ENCODE measurements at places on chromosomes 1 and 21. TPM values are rescaled to one million over a fixed set of nuclear protein-coding genes. Genes with fewer than 3 reads are reported as not detected.

DNA sequence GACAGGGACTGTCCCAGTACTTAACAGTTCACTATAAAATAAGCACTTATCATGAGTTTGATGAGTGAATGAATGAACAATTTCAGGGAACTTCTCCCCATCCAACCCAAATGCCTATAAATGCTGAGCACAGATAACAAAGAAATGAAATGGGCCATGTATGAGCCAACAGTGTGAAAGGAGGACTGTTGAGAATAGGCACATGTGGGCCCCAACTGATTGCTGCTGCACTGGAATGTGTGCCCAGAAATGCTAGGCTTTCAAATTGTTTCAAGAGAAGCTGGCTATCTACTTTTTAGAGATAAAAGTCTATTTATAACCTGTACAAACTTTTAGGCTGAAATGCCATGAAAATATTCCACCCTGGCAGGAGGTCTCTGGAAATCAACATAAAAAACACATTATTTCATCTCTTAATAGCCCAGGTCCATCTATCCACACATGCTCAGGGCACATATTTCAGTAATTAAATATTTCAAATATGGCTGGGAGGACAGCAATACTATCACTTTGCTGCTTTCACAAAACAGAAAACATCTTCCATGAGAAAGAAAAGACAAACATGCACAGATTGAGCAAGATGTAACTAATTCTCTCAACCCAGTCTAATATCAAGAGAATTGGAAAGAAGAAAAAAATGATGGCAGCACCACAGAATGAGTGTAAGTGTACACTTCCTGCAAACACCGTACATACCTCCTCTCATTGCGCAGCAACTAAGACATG, 49.8 kb downstream of the COLGALT2 start:
- no peak for DNase-seq

The CCDC24 gene
- polyA plus RNA-seq: 4.5 TPM

- DNase-seq: no peak
Measured at GRCh38 chr1:172149346-172149745, 271.1 kb upstream of the C1orf105 start.

DNA sequence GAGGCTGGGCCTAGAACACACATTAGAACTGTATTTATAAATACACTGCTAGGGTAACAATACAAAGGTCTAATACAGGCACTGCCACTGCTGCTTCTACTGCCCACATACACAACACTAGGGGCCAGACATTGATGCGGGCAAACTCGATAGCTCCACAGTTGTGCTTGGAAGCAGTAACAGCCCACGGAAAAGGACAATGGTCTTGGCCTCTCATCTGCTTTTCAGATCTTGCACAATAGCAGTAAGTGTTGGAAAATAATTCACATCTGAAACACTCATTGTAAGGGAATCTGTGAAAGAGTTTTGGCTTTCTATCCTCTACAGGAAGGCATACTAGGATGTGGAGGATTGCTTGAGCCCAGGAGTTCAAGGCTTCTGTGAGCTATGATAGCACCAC, 6.9 kb upstream of the SPOCD1 start:
- no peak for DNase-seq

DNA sequence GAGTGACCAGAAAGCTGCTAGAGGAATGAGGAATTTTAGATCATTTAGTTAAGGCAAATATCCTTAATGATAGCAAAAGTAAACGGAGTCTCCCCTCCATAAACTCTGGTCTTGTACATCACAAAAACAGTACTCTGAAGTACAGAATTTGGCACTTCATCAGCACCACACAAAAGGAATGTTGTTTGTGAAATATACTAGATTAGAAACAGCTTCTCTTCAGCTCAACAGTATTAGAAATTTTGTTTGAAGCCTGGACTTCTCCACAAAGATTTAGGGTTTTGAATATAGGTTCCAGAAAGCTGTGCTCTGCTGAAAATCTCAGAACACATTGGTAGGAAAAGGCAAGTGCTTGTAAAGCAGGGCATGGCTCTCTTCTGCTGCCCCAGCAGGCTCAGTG, 135.1 kb upstream of the PTGFR start:
- no peak for DNase-seq

The GBP6 gene
- polyA plus RNA-seq: not detected

DNA sequence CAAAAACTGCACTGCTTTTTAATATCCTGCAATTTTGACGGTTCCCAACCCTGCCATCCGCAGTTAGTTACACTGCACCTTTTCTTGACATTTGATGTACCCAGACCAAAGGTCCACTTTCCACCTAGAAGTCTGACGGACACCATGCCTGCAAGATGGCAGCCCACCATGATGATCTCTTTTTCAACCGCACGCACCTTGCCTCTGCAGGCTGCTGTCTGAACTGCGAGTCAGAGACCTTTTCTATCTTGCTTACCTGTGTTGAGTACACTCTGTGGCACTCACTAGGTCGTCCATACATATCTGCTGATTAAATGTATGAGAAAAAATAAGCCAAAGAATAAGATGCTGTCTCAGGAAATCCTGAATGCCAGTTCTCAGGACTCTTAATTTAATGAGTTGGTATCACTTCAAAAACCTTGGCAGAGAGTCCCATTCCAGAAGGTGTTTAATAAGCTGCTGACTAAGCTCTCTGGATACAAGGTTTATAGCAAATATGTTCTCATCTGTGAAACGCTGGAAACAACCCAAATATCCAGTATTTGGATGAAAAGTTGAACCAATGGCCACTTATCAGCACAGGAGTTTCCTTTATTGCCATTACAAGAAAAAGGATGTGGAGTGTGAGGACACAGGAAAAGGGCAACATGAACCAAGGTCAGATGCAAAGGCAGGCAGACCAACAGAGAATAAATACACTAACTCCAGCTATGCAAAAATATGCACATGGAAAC, 37.9 kb downstream of the GNG12 start:
- DNase-seq: no peak

The SYCP1 gene
- polyA plus RNA-seq: not detected

DNA sequence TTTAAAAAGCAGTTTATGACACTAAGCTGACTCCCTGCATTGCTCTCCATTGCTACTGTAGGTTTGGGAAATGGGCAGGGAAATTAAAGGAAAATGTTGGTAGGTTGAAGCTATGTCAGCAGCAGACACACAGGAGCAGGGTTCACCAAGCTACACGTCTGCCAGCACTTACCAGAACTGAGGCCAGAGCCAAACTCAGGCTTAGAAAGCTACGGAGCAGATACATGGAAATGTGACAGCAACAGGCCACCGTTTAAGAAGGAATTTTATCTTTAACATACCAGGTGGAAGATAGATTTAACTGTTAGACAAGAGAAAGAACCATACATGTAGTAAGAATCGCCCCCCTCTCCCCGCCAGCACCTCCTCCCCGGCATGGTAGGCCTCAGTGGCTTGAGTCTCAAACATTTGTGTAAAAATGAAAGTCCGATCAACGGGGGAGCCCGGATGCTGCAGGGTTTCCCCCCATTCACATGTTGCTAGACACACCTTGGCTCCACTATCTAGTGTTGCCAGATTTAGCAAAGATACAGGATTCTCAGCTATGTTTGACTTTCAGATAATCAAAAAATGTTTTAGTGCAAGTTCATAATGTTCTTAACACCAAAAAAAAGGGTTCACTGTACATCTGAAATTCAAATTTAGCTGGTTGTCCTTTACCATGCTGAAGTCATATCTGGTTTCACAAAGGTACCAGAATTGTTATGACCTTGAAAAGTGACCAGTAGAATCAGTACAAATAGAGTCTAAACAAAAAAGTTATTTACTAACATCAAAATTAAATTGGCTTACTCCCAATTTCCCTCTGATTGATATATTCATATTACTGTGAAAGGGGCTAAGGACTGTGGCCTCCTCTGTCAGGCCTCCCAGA, 6.7 kb downstream of the OR2T11 start:
- no peak for DNase-seq

- DNase-seq: no peak
Measured at GRCh38 chr1:226660410-226661182, 78.5 kb downstream of the ITPKB start.

GRCh38 chr1:12745126-12745991, 641 bp upstream of the CFAP107 start:
- no peak for DNase-seq

The CYP4B1 gene
- not detected for polyA plus RNA-seq

The INAVA gene
- polyA plus RNA-seq: not detected

DNA sequence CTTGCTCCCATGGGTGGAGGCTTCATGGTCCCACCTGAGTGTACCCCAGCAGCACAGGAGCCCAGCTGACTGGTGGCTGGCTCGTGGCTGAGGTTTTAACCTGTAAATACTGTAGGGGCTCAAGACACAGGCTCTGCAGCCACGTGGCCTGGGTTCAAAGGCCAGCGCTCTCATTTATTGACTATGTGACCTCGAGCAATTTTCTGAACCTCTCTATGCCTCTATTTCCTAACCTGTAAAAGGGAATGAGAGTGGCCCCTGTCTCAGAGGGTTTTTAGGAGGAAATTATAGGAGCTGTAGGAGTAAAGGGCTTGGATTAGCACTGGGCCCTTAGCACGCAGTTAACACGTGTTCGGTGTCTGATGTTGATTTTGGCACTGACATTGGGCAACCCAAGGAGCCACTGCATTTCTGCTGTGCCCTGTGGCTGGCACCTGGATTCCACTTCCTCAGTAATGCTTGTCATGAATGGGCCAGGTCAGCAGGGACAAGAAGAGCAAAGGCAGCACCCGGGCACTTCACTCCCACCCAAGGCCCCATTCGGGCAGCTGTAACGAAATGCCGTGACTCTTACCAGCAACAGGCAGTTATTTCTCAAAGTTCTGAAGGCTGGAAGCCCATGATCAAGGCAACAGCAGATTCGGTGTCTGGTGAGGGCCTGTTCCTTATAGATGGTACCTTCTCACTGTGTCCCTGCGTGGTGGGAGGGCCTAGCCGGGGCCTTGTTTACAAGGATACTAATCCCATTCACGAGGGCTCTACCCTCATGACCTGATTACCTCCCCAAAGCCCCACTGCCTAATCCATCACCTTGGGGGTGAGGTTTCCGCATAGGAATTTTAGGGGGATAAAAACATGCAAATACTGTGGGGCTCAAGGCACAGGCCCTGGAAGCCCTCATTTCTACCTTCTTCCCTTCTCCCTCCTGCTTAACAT, 25.2 kb downstream of the ARHGEF10L start:
- DNase-seq: no peak
